A549 treated with dexamethasone at 1 μM for 4 hours (cell line): ENCODE measurements at places on chromosomes 7 and 10. TPM values are rescaled to one million over a fixed set of nuclear protein-coding genes. Genes with fewer than 3 reads are reported as not detected.

The SLC26A3 gene
- total RNA-seq: 0.07 TPM in 1 of 5 replicates, not detected in the others

The SPDYE9 gene
- not detected in 5 replicates for total RNA-seq

The C10orf62 gene
- 0.07 to 0.20 TPM (median 0.11 TPM) in 4 of 5 replicates, not detected in the other for total RNA-seq

The C10orf105 gene
- total RNA-seq: 0.02 TPM in 2 of 5 replicates, not detected in the others

The RAB19 gene
- total RNA-seq: not detected in 5 replicates

The HTR5A gene
- not detected in 5 replicates for total RNA-seq

The STAG3 gene
- 0.16 to 0.35 TPM (median 0.24 TPM) in 4 of 5 replicates, not detected in the other for total RNA-seq

The IDI1 gene
- 29.8 to 36.3 TPM (median 32.0 TPM) in 5 replicates for total RNA-seq

The CPXM2 gene
- total RNA-seq: not detected in 5 replicates

The LAMB4 gene
- total RNA-seq: 0.13 to 0.36 TPM (median 0.19 TPM) in 5 replicates

The SNCG gene
- 9.6 to 14.3 TPM (median 13.3 TPM) in 5 replicates for total RNA-seq

The TMEM72 gene
- total RNA-seq: not detected in 5 replicates
